ENCODE measurements at places on chromosomes 5 and 9.
A peak's percentile ranks its signal among the peaks of the same experiment; 100 is the strongest.

- DNase-seq, result peak; percentile 90
Measured at GRCh38 chr5:172830876-172831662, 3.0 kb upstream of the ERGIC1 start.

DNA sequence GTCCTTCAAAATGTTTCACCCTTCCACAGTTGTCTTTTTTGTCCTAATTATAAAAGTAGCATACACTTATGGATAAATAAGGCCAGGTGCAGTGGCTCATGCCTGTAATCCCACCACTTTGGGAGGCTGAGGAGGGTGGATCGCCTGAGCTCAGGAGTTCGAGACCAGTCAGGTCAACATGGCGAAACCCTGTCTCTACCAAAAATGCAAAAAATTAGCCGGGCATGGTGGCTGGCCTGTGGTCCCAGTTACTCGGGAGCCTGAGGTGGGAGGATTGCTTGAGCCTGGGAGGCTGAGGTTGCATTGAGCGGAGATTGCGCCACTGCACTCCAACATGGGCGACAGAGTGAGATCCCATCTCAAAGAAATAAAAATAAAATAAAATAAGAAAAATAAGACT, 1.6 kb downstream of the C5orf52 start:
- no peak for DNase-seq

GRCh38 chr9:98365227-98365669, 109.8 kb upstream of the TBC1D2 start:
- DNase-seq, result no peak

- no peak for DNase-seq
Measured at GRCh38 chr5:156587012-156587411, 260.0 kb downstream of the SGCD start.

DNA sequence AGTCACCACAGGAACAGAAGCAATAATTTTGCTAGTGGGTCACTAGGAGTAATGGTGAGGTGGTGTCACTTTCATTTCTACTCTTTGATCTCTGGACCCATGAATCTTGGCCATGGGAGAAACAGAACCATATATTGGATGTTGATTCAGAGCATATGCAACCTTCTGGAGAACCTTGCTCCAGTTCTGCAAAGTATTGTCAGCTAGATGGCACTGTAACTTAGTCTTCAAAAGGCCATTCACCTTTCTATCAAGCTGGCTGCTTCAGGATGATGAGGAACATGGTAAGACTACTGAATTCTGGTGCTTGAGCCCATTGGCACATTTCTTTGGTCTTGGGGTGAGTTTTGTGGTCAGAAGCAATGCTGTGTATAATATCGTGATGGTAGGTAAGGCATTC, 129.1 kb upstream of the FBN2 start:
- DNase-seq, result no peak

DNA sequence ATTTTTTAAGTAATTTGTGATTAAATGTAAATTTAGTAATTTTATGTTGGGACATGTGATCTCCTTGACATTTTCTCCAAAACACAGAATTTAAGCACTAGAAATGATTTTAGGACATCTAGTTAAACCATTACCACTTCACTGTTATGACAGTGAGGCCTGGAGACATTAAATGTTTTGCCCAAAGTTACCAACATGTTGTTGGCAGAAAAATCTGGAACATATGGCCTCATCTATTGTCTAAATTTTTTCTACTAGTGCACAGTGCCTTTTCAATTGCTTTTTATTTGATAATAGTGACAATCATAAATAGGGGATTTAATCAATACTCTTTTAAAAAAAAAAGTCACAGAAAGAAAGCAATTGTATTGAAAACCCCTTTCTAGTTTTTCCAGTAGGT, 45.6 kb downstream of the PIK3R1 start:
- no peak for DNase-seq

DNA sequence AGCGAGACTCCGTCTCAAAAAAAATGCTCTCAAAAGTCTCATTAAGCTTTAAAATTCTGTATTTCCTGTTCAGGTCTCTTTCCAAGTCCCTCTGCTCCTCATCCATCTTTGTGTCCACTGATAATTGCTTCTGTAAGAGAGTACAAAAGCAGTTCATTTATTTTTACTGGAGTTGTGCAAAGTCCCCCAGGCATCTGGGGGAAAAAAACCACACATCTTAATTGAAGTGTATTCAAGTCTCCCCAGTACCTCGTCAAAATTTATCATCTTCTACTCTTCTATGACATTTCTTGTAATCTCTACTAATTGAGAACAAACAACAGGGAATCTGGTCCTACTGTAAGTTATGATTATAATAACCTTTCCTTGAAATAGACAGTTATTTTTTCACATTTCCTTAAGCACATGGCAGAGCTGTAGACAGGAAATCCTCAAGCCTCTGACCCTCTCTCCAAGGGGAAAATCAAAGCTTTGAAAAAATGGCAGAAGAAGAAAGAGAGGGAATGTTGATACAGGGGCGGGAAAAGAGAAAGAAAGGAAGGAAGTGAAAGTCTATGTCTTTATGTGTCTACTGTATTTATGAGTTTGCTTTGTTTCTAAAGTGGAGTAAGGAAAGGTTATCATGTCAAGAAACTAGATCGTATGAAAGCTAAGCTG, 51.5 kb downstream of the RAI14 start:
- no peak for DNase-seq

DNA sequence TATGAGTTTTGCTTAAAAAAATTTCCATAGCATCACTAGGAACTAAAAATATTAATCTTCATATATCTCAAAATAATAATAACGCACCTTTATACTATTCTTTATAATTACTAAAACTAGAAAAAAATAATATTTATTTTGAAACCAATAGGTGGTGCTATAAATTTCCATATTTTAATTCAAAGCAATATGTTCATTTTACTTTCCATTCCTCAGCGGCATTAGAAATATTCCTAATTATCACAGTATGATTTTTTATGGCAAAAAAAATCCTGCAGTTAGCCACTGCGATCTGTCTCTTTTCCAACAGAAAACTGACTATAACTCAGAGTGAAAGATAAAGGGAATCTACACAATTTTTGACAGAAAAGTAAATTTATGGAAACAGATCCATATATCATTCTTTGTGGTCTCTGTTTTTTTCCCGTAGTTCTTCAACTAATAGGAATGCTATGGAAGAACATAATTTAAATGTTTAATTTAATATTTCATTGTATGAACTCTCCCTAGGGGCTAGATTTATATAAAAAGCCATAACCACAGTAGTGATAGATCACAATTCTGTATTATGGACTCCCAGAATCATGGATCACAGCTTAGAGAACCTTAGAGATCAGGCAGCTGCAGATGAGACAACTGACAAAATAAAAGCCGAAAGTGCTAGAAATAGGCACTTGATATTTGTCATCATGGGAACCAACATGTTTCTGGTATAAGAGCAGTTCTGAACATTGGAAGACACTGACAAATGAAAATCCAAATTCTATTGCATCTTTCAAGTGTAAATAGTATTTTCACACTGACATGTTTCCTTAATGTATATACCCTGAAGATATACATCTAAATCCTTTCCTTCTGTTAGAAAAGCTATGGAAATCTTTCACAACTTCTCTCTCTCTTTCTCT, 167.7 kb upstream of the MPDZ start:
- DNase-seq, result no peak

DNA sequence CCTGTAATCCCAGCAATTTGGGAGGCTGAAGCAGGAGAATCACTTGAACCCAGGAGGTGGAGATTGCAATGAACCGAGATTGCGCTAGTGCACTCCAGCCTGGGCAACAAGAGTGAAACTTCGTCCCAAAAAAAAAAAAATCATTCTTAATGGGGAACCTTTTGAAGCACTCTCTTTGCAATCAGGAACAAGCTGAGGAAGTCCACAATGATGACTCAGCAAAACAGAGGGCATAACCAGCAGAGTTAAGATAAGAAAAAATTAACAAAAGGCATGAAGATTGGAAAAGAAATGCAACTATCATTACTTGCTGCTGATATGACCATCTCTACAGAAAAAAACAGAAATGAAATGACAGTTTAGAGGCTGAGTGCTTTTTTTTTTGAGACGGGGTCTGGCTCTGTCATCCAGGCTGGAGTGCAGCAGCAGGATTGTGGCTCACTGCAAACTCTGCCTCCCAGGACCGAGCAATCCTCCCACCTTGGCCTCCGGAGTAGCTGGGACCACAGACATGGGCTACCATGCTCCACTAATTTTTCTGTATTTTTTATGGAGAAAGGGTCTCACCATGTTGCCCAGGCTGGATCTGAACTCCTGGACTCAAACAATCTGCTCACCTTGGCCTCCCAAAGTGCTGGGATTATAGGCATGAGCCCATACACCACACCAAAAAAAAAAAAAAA, 88.0 kb downstream of the FNBP1 start:
- DNase-seq, result peak; percentile 70

DNA sequence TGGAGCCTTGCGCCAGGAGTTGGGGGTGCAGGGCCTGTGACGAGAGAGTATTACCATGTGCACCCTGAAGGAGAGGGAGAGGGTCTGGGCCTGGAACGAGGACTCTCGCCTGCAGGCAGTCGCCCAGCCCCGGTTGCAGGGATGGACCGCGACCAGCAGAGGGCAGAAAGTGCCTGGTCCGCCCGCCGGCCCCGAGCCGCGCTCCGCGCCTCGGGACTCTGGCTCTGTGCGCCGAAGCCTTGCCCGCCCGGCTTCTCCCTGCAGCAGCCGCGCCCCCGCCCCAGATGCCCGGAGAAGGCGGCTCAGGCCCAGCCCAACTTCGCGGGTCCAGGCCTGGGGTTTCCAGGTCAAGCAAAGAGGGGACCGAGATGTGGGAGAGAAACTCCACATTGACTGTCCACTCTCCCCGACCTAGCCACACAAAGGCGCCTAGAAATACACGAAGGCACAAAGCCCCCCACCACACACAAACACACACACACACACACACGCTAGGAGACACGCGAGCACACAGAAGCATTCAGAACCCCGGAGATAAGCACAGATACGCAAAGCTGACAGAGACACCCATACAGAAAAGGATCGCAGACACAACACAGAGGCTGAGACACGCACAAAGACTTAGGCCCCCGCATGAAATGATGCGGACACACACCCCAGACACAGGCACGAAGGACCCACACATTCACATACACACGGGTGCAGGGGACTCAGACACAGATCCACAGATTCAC, 2.0 kb upstream of the LMX1B start:
- peak; percentile 49 for DNase-seq

- DNase-seq, result no peak
Measured at GRCh38 chr9:7178729-7179128, 421.0 kb downstream of the KDM4C start.

- DNase-seq, result peak; percentile 37
Measured at GRCh38 chr9:69809304-69809863, 11.2 kb upstream of the CFAP95 start.

- DNase-seq, result no peak
Measured at GRCh38 chr9:80522465-80522864, 950.7 kb downstream of the TLE4 start.

DNA sequence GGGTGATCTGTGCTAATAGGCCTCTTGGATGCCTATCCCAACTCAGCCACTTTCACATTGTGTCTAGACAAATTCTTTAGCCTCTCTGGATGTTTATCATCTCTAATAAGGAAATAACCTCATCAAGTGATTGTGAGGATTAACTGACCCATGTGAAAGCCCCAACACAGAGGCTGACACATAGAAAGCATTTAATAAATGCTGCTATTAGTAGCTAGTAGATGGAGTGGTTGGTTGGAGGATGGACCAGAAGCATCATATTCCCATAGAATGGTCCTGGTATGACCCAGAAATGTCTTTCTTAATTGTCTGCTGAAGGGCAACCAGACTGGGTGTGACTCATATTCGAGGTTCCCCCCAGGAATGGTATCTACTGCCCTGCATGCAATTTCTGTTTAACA, 124.4 kb downstream of the PIK3R1 start:
- no peak for DNase-seq

DNA sequence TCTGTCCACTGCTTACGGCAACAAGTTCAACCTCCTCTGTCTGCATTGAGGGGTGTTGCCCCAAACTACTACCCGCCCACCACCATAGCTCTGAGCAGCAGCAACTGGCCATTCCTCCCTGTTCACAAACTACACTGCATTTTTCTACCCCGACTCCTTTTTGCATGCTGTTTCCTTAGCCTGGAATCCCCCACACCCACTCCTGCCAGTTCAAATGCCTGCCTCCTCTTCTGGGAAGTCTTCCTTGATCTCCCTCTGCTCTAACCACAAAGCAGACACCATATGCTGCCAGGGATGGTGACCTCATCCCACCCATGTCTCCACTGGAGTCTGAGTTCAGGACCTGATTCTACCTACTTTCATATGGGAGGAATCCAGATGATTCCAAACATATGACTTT, 13.3 kb downstream of the ALDH1B1 start:
- DNase-seq, result no peak
